ENCODE measurements at places on chromosomes 11 and 22. TPM values are rescaled to one million over a fixed set of nuclear protein-coding genes. Genes with fewer than 3 reads are reported as not detected.

- H3K36me3 ChIP-seq: no peaks in the 10 kb centered on the region
- H3K4me3 ChIP-seq: no peak overlapping the region
- H3K27ac ChIP-seq: no peak overlapping the region
- no peak for DNase-seq
Observed at GRCh38 chr11:131824771-131825170, 454.4 kb downstream of the NTM start.

DNA sequence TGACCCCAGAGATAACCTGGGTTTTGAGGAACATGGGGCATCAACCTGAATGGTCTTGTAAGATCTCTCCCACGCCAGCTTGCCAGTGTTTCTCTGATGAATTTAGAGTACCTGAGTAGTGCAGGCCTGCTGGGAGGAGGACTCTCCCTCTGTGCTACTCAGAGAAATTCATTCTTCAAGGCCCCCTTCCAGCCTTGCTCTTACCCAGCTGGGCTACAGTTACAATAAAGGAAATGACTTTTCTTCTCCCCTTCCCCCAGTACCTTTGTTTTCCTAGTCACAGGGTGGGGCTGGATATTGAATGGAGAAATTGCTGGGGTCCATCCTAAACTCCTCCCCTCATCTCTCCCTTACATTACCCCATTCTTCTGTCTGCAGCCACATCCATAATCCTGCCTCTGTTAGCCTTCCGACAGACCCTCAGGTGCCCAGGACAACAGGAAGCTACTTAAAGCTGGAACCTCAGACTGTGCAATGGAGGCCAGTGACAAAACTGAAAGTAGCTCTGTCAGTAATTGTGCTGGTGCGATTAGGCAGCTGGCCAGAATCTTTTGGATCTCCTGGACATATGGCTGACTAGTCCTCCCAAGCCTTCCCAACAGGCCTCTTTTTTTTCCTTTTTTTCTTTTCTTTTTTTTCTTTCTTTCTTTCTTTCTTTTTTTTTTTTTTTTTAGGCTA, 17.4 kb downstream of the LIMK2 start:
- H3K4me1 ChIP-seq: no peaks in the 10 kb centered on the region
- no peaks in the 10 kb centered on the region for H3K36me3 ChIP-seq
- peak; percentile 53 for DNase-seq
- no peaks in the 10 kb centered on the region for H3K27me3 ChIP-seq

- no peak overlapping the region for H3K27ac ChIP-seq
- H3K36me3 ChIP-seq: no peaks in the 10 kb centered on the region
- no peaks in the 10 kb centered on the region for H3K4me1 ChIP-seq
- H3K4me3 ChIP-seq: no peak overlapping the region
- H3K27me3 ChIP-seq: no peaks in the 10 kb centered on the region
Observed at GRCh38 chr11:14589421-14589820, 54.2 kb upstream of the PDE3B start.

DNA sequence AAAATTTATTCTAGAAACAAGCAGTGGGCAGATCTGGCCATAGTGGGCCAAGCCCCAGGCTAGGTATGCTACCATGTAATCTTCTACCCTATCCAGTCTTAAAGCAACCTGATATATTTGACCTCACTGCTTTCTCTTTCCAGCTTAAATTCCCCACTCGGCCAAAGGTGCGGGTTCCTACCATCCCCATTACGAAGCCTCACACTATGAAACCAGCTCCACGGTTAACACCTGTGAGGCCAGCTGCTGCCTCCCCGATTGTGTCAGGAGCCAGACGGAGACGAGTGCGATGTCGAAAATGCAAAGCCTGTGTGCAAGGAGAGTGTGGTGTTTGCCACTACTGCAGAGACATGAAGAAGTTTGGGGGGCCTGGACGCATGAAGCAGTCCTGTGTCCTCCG, 21.2 kb upstream of the GRK2 start:
- H3K27me3 ChIP-seq: no peaks in the 10 kb centered on the region
- H3K36me3 ChIP-seq: no peaks in the 10 kb centered on the region
- DNase-seq: no peak

DNA sequence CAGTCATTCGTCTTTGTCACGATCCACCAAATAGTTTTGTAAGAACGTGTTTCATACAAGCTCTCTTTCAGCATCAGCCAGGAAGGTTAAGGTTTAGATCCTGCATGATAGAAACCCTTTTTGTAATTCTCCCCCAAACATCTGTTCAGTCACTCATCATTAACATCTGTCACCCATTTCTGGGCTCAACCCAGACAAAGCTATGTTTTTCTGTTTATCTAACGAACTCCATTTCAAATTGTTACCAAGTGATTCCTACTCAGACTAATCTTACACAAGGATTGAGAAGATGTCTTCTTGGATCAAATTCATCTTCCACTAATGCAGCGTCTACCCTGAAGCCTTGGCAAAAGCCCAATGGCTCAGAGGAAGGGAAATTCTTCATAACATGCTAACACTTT, 58.8 kb downstream of the FZD4 start:
- no peak overlapping the region for H3K27ac ChIP-seq
- H3K27me3 ChIP-seq: no peaks in the 10 kb centered on the region
- H3K4me3 ChIP-seq: no peak overlapping the region
- no peaks in the 10 kb centered on the region for H3K4me1 ChIP-seq

The HORMAD2 gene
- total RNA-seq: not detected

All from uterus (tissue), 4 donors.